8988T (cell line): ENCODE measurements at places on chromosomes 5 and 9.

DNA sequence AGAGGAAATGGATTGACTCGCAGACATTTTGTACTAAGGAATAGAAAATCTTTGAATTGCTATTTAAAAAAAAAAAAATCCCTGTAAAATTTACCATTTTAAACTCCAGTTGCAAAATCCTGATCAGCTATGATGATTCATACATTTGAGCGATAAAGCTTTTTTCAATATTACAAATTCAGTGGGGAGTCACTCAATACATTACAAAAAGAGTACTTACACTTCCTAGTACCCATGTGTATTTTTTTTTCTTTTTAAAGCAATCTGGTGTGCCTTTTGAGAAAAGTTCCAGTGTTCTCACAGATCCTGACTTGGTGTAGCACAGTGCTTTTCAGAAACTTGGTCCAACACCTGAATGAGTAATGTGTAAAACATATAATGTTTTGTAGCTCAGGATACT is 54.3 kb downstream of the PIK3R1 start:
- DNase-seq = no peak

DNA sequence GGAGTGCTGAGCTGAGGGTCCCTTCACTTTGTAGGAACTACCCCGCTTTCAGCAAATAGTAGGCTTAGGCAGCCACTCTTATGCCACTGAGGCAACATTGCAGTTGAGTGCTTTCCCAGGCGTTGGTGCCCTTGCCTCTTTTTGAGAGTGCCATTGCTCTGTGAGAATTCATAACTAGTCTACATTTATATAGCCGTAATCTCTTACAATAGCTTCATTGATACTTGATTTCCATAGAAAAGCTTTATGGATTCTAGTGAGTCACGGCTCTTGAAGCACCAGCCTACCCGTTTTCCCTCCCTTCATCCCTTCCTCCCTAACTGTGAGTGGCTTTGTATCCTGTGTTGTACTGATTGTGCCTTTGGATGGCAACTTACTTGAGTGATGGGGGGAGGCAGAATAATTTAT is 283.9 kb downstream of the AOPEP start:
- no peak for DNase-seq

DNA sequence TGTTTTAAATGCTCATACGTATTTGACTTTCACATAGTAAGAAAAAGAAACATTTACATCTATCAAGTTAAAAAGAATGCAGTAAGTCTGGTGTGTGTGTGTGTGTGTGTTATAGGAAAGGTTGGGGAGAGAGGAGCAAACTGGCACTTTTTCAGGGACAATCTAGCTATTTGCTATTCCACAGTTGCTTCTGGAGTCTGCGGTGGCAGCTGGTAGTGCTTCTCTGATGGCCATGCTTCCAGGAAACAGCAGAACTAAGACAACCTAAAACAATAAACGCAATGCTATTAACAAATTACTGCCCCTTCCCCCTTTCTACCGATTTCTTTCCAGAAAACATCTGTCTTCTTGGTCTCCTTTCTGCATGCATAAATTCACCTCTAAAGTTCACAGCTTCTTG is 70.0 kb upstream of the CDH10 start:
- no peak for DNase-seq

- DNase-seq = no peak
Observed at GRCh38 chr9:122551371-122551770, 1.5 kb upstream of the OR1N2 start.

DNA sequence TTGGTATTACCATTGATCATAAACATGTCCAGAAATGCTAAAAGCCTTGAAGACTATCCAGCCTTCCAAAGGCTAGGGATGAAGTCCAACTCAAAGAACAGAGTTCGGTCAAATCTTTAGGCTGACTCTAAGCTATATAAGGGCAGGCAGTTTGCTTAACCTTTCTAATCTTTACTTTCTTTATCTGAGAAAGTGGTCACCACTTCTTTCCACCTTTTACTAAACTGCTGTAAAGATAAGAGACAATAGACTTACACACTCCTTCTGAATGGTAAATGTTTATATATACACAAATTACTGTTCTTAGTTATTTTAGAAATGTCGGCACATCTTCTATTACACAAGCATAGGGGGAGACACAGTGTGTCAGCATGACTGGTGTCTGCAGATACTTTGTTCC is 100.4 kb downstream of the NREP start:
- no peak for DNase-seq

DNA sequence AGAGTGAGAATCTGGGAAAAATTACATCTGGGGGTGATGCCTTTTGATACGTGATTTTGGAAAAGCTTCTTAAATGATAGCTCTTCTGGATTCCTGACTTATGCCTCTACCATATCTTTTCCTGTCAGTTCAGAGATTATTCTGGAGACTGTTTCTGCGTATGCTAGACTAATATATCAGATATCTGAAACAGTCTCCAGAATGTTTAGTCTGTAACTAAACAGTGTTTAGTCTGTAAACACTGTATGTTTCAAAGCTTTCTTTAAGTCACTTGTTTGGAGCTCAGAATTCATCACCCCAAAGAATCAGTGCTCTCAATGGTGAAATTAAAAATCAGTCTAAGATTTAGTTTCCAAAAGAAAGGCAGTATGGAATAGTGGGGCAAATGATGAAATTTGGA is 19.7 kb downstream of the C9orf85 start:
- no peak for DNase-seq
